ENCODE measurements at places on chromosomes 7 and 10.

DNA sequence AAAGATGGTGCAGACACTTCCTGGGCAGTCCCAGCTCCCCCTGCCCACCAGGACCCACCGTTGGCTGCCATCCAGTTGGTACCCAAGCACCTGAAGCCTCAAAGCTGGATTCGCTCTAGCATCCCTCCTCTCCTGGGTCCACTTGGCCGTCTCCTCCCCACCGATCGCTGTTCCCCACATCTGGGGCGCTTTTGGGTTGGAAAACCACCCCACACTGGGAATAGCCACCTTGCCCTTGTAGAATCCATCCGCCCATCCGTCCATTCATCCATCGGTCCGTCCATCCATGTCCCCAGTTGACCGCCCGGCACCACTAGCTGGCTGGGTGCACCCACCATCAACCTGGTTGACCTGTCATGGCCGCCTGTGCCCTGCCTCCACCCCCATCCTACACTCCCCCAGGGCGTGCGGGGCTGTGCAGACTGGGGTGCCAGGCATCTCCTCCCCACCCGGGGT, 14.5 kb upstream of the LIMK1 start:
- no peak for DNase-seq

DNA sequence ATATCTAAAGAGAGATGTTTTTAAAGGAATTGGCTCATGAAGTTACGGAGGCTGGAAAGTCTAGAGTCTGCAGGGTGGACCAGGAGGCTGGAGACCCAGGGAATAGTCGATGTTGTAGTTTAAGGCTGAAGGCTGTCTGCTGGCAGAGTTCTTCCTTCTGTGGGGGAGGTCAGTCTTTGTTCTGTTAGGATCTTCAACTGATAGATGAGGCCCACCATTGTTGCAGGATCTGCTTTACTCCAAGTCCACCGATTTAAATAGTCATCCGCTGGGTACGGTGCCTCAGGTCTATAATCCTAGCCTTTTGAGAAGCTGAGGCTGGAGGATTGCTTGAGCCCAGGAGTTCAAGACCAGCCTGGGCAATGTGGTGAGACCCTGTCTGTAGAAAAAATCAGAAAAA, 50.0 kb downstream of the LMTK2 start:
- no peak for DNase-seq

GRCh38 chr7:135650831-135651573, 11.3 kb upstream of the STMP1 start:
- DNase-seq = no peak

DNA sequence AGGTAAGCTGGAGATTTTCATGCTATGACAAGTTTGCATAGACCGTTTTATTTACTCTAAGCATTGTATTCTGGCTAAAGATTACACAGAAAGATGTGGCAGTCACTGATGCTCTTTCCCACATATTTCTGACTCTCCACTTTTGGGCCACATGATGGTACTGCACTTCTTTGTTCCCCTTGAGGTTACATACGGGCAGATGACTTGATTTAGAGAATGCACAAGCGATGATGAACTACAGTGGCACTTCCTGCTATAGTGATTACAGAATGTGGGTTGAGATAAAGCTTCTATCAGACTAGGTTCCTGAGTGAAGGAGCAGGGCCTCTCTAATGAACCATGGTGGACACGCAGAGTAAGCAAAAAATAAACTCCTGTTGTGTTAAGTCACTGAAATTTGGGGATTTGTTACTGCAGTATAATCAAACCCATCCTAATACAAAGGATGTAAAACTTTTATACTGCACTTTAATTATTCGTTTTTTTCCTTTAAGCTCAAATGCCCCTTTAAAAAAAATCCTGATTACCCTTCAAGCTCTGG, 177.9 kb downstream of the TAX1BP1 start:
- peak; percentile 8 for DNase-seq

GRCh38 chr10:11631890-11632587, 20.6 kb upstream of the USP6NL start:
- DNase-seq = peak; percentile 88

- DNase-seq = no peak
Observed at GRCh38 chr7:68980011-68980410, 618.3 kb upstream of the AUTS2 start.

GRCh38 chr7:100489824-100490223, 6.1 kb downstream of the NYAP1 start:
- peak; percentile 57 for DNase-seq

GRCh38 chr7:107660381-107661080, at the start of gene SLC26A4:
TSS of gene SLC26A4 (plus strand) at chr7:107660828. CDS start at chr7:107661642, 814 bp downstream.
- peak; percentile 57 for DNase-seq

DNA sequence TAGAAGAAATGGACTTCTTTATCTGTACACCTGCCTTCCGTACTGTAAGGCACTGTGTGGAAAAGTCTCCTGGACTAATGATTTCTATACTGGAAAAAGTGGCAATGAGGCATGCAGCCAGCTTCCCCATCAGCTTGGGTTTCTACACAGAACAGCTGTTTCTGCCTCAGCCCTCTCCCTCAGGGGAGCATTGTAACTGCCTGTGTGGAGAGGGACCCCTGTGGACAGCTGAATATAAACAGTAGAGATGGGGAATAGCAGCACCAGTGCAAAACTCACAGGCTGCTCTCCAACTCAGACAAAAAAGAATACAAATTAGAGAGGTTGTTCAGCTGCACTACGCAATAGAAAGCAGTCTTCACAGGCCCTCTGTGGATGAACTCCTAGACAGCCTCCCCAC, 451.3 kb upstream of the MBL2 start:
- DNase-seq = no peak

- peak; percentile 46 for DNase-seq
Observed at GRCh38 chr10:42783181-42783549, 570 bp downstream of the BMS1 start.

- DNase-seq = no peak
Observed at GRCh38 chr7:14432924-14433323, 443.5 kb upstream of the ETV1 start.

- DNase-seq = peak; percentile 54
Observed at GRCh38 chr10:51389415-51390321, 309.7 kb downstream of the CSTF2T start.

GRCh38 chr7:6705959-6706665, 635 bp downstream of the ZNF12 start:
- peak; percentile 11 for DNase-seq

GRCh38 chr10:84499846-84500245, 171.5 kb downstream of the CCSER2 start:
- no peak for DNase-seq

DNA sequence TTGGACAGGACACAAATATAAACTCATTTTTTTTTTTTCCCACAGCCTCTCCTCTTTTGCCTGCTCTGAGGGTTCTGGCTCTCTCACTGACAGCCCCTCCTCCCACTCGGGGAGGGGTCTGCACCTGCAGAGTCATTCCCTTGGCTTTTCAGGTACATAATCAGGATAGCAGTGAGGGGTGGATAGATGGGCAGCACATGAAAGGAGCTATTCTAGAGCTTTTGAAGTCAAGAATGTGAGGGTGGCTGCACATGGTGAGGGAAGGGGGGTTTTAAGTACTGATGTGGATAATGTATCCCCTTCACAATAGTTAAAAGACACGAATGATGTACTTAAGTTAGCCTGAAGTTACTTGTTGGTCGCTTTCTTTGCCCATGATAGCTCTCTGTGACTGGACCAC, 76.2 kb downstream of the CFAP58 start:
- DNase-seq = no peak

Measured in activated CD4-positive, alpha-beta T cell treated with anti-CD3 and anti-CD28 coated beads, Interleukin-2, amount 50 U/mL, for 16 hours (primary cell).